ENCODE measurements at places on chromosomes 7 and 10. TPM values are rescaled to one million over a fixed set of nuclear protein-coding genes. Genes with fewer than 3 reads are reported as not detected.

DNA sequence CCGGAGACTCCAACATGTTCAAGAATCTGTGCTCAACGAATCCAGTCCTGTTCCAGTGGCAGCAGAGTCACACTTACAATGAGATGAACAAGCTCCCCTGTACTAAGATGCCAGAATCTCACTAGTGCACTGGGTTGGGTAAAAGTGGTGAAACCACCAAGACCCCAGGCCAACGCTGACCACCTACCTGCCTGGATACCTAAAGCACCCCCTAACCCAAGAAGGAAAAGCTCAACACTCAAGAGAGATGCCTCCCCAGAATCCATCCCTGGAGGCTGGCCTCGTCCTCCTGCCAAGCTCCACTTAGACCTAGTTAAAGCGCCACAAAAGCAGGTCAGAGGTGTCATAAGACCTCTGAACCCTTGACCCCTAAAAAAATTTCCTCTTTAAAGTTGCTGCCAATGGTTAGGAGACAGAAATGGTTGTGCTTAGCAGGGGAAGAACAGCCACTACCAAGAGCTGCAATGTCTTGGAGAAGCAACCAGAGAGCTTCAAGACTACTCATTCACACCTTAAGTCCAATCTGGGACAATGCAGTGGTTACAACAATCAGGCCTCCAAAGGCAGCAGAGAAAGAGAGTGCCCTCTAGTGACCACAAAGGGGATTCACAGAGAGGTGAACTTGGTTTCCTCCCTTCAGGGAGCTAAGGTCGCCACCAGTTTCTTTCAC lies 94.6 kb upstream of the MACROH2A2 start:
- no peak for DNase-seq

DNA sequence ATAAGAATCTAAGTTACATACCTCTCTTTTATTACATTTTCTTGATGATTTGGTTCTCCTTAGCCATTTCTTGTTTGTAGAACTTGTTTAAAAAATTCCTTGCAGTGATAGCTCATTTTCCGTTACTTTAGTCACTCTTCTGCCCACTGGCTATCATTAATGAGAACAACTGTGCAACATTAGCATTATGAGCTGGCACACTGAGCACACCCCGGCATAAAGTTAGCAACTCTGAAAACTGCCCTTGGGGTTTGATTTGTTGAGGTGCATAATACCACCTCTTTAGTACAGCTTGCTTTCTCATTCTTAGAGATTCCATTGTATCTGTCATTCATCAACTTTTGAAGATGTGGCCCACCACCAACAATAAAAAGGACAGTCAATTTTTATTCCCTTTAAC lies 87.6 kb upstream of the ADCY1 start:
- DNase-seq: no peak

GRCh38 chr10:86366902-86367151 lies 232 bp upstream of the GRID1 start:
- no peak for DNase-seq

GRCh38 chr10:12712293-12712983 lies 289.1 kb downstream of the CCDC3 start:
- DNase-seq: no peak

DNA sequence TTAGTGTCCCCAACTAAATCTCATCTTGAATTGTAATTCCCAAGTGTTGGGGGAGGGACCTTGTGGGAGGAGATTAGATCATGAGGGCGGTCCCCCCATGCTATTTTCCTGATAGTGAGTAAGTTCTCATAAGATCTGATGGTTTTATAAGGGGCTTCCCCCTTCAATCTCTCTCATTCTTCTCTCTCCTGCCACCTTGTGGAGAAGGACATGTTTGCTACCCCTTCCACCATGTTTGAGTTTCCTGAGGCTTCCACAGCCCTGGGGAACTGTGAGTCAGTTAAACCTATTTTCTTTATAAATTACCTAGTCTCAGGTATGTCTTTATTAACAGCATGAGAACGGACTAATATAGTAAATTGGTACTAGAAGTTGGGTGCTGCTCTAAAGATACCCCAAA lies 365.6 kb downstream of the ANKRD7 start:
- DNase-seq: no peak

- DNase-seq: peak; percentile 53
These were observed 2.7 kb downstream of the VGF start for GRCh38 chr7:101162551-101163278.

DNA sequence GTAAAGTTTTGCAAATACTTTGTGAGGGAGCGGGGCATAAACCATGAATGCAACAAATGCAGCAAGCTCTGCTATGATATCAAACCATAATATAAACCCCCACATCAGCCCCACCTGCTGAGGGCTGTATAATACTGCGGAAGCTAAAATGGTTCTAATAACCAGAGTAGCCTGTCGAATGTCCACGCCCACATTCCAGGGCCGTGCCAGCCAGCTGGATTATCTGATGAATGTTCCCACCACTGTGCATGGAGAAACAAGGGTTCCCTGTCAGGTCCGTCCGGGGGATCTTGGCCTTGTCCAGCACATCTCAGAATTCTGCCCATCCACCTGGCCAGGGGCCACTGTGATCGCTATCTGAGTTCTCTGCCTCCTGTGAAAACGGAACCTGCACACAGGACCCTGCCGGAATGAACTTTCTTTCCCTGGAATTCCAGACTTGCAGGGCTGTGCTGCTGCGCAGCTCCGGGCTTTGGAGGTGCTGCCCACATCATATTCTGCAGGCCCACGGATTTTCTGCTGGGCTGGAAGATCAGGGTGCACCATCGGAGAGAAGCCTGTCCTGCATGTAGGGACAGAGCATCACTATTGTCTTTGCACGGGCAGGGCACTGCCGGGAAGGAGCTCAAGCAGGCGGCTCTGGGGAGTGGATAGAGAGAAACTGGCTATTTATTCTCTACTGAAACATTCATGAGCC lies 77.0 kb upstream of the GNA12 start:
- no peak for DNase-seq

DNA sequence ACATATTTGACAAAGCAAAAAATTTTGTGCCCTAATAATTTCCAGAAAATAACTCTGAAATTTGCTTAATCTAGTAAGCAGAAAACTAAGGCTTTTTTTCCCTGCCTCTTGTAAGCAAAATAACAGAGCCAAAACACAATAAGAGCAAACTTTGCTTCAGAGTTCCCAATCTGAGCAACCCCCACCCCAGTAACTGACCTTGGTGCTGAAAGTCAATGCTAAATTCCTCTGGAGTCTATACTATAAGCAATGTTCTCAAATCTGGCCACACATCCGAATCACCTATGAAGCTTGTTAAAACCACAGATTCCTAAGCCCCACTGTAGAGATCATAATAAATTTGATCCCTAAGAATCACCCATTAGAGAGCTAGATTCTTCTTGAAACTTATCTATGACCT lies 150.5 kb downstream of the ELAPOR2 start:
- DNase-seq: no peak

DNA sequence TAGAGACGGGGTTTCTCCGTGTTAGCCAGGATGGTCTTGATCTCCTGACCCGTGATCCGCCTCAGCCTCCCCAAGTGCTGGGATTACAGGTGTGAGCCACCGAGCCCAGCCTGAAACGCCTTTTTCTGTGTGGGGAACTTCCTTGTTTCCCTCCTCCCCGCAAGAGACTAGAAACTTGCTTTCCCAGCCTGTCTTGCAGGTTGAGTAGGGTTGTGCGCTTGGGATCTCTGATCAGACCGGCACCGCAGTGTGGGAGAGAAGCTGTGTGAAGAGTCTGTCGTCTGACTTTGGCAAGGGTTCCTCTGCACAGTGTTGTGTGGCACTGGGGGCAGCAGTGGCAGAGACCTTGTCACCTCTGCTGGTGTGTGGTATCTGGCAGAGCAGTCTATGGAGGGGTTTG lies 28.9 kb downstream of the RBM17 start:
- no peak for DNase-seq

- DNase-seq: no peak
These were observed 156.8 kb downstream of the FAM107B start for GRCh38 chr10:14617852-14618251.

DNA sequence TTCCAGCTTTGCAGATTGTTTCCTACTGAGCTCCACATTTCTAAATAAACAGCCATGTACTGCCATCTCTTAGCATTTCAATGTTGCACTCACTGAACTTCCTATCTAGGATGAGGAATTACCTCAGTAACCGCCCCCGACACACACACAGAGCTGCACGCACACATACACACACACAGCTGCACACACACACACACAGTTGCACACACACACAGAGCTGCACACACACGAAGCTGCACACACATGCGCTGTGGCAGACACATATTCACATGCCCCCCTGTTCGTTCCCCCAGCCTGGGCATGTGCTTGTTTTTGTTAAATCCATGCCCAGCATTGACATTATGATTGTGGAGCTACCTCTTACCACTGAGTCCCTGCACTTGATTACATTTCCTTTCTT lies 39.6 kb upstream of the CNPY1 start:
- no peak for DNase-seq

- DNase-seq: no peak
These were observed 32.2 kb downstream of the CSGALNACT2 start for GRCh38 chr10:43170491-43170890.

DNA sequence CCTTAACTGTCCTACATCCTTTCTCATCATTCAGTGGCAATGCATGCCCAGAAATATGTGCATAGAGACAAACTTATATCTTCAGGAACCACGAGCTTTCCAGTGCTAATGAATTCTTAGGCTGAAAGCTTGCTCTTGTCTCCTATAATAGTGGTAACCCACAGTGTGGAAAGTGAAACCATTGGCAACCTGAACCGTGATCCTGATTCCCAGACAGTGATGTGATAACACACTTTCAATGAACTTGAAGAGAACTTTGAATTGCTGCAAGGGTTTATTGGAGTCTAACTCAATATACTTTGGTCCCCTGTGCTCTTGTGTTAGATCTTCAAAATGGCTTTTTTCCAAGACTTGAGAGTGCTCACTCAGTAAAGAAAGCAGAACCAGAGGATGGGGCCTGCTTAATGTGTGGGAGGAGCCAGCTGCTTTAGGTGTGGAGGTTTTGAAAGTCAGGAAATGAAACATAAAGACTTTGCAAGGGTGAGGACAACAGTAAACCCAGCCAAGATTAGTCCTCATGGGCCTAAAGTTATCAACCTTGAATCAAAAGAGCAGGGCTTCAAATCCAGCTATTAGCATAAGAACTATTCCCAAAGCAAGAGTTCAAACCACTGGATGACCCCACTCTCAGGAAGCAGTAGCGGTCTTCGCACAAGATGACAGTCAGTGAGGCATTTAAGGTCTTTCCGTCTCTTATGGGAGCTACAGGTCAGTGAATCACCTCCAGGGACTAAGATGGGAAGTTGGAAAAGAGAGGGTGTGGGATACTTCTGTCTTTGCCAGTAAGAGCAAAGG lies 332.4 kb upstream of the NRP1 start:
- no peak for DNase-seq

The SPDYE9 gene
- total RNA-seq: not detected

The LIPN gene
- total RNA-seq: 0.10 TPM

The TFEC gene
- total RNA-seq: not detected

The AMPH gene
- 2.0 TPM for total RNA-seq

The SPDYE5 gene
- total RNA-seq: not detected

The CSTF2T gene
- total RNA-seq: 24.6 TPM

Measured in MG63 (cell line).